Daoy (cell line): ENCODE measurements at places on chromosomes 12 and 14. TPM values are rescaled to one million over a fixed set of nuclear protein-coding genes. Genes with fewer than 3 reads are reported as not detected.

The IRAK3 gene
- 0.09 and 0.17 TPM in 2 replicates for total RNA-seq

The CLEC1B gene
- total RNA-seq: not detected in 2 replicates

The UNC79 gene
- not detected in 2 replicates for total RNA-seq

The TTC6 gene
- total RNA-seq: 2.2 and 9.3 TPM in 2 replicates

The GARIN6 gene
- not detected in 2 replicates for total RNA-seq

The ADCY4 gene
- total RNA-seq: 0.17 TPM in 1 of 2 replicates, not detected in the other

The SOX5 gene
- 1.0 and 2.0 TPM in 2 replicates for total RNA-seq

The ARHGEF40 gene
- 59.9 and 86.1 TPM in 2 replicates for total RNA-seq

The DLGAP5 gene
- total RNA-seq: 155 and 171 TPM in 2 replicates

The IAPP gene
- total RNA-seq: not detected in 2 replicates

The CLEC1A gene
- total RNA-seq: 0.06 TPM in 1 of 2 replicates, not detected in the other

The PLBD1 gene
- total RNA-seq: 1.9 and 3.5 TPM in 2 replicates

The OTOGL gene
- 1.0 and 1.4 TPM in 2 replicates for total RNA-seq

The CD69 gene
- total RNA-seq: 0.12 and 0.57 TPM in 2 replicates

The STAT6 gene
- total RNA-seq: 39.1 and 44.4 TPM in 2 replicates

The TRIM9 gene
- 2.8 and 3.1 TPM in 2 replicates for total RNA-seq

The IL22 gene
- not detected in 2 replicates for total RNA-seq

The NKX2-1 gene
- total RNA-seq: 4.7 and 5.1 TPM in 2 replicates

The RD3L gene
- not detected in 2 replicates for total RNA-seq

The FAM222A gene
- total RNA-seq: 1.0 and 2.4 TPM in 2 replicates

The GLIPR1L1 gene
- not detected in 2 replicates for total RNA-seq

The VWF gene
- 0.06 TPM in 1 of 2 replicates, not detected in the other for total RNA-seq

The SMIM41 gene
- total RNA-seq: not detected in 2 replicates

The STYK1 gene
- 0.17 and 1.0 TPM in 2 replicates for total RNA-seq

The OTX2 gene
- 2.5 and 4.5 TPM in 2 replicates for total RNA-seq

The HAL gene
- 0.09 TPM in 1 of 2 replicates, not detected in the other for total RNA-seq

The CLEC7A gene
- total RNA-seq: not detected in 2 replicates

The CALCOCO1 gene
- total RNA-seq: 15.1 and 21.4 TPM in 2 replicates

The ZCRB1 gene
- 52.9 and 64.9 TPM in 2 replicates for total RNA-seq

The GPR132 gene
- total RNA-seq: 3.3 and 5.1 TPM in 2 replicates

The CMKLR1 gene
- total RNA-seq: 0.51 and 0.89 TPM in 2 replicates

The MYH6 gene
- not detected in 2 replicates for total RNA-seq

The COL2A1 gene
- 0.30 and 1.1 TPM in 2 replicates for total RNA-seq

The NYNRIN gene
- total RNA-seq: 0.33 and 0.57 TPM in 2 replicates
